Heart left ventricle (tissue), 16 donors: ENCODE measurements at places on chromosomes 4 and X.

DNA sequence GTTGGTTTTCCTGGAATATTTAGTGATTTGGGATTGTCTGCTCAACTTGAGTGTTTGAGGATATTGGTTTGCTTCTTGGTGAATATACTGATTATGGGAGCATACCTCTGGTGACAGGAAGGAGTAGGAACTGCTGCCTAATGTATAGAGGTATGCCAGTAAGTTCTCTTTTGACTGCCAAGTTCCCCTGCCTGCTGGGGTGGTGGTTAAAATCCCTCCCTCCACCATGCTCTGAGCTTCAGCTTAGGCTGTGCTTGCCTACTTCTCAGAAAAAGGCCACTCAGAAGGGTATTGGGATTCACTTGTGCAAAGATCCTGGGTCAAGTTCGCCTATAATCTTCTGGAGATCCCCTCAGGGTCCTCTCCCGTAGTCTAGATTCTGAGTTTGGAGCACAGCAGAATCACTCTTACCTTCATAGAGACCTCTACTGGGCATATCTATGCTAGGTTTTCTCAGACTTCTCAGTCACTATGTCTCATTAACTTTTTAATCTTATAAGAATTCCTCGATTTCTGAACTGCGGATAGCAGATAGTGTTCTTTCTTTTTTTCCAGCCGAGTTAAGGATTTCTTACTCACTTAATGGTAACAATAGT, 44.7 kb upstream of the DCK start:
- no peaks in the 10 kb centered on the region for H3K36me3 ChIP-seq
- no peak overlapping the region for H3K4me3 ChIP-seq
- peaks cover 7% of the 10 kb centered on the region for H3K4me1 ChIP-seq
- no peak overlapping the region for H3K27ac ChIP-seq

- H3K4me1 ChIP-seq: no peaks in the 10 kb centered on the region
- no peak overlapping the region for H3K27ac ChIP-seq
- H3K4me3 ChIP-seq: no peak overlapping the region
- DNase-seq: no peak
- no peaks in the 10 kb centered on the region for H3K36me3 ChIP-seq
- no peaks in the 10 kb centered on the region for H3K27me3 ChIP-seq
Measured at GRCh38 chr4:121648516-121648915, 48.3 kb downstream of the ANXA5 start.

- H3K4me1 ChIP-seq: no peaks in the 10 kb centered on the region
- H3K27me3 ChIP-seq: no peaks in the 10 kb centered on the region
- no peak for DNase-seq
- no peak overlapping the region for H3K4me3 ChIP-seq
- no peaks in the 10 kb centered on the region for H3K36me3 ChIP-seq
- no peak overlapping the region for H3K27ac ChIP-seq
Measured at GRCh38 chr4:138078253-138078652, 163.9 kb downstream of the SLC7A11 start.

DNA sequence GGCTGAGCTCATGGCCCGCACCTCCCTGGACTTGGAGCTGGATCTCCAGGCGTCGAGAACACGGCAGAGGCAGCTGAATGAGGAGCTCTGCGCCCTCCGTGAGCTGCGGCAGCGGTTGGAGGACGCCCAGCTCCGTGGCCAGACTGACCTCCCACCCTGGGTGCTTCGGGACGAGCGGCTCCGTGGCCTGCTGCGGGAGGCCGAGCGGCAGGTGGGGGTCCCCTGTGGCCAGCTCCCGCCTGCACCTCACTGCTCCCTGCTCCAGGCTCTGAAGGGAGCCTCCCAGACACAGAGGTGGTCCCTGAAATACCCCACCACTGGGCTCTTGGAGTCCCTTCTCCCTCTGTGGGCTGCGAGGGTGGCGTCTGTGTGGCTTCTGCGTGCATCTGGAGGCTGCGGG, 18.0 kb upstream of the CLCN4 start:
- no peaks in the 10 kb centered on the region for H3K36me3 ChIP-seq
- no peaks in the 10 kb centered on the region for H3K27me3 ChIP-seq
- H3K27ac ChIP-seq: no peak overlapping the region

DNA sequence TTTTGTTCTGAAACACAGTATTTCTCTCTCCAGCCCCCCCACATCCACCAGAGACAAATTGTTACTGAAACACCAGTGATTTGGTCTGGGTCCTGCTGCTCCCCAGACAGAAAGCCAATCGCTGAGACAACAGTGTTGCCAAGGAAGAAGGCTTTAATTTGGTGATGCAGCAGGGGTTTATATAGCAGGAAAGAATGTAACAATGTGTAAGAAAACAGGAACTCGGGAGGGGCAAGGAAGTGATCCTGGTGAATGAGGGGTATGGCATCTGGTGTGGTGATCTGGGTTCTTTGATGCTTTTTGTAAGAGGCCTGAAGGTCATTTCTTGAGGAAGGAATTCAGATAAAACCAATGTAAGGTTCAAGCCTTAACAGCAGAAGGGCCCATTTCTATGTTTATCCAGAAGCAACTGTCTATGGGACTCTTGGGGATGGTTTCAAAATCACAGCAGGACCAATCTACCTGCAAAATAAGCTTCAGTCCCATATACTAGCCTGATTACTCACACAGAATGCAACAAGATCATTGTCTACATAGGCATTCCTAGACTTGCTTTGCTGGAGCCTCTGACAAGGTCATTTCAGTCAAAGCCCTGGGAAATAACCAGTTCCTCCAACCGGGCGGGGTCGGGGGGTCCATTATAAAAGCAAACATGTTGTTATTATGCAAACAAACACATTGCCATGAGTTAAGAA, 445.2 kb upstream of the ZFP42 start:
- no peaks in the 10 kb centered on the region for H3K27me3 ChIP-seq
- DNase-seq: no peak
- no peaks in the 10 kb centered on the region for H3K4me1 ChIP-seq
- no peak overlapping the region for H3K4me3 ChIP-seq
- no peaks in the 10 kb centered on the region for H3K36me3 ChIP-seq

- no peaks in the 10 kb centered on the region for H3K27me3 ChIP-seq
- H3K27ac ChIP-seq: no peak overlapping the region
- H3K36me3 ChIP-seq: no peaks in the 10 kb centered on the region
- H3K4me3 ChIP-seq: no peak overlapping the region
Measured at GRCh38 chrX:153820601-153821000, 9.7 kb downstream of the PDZD4 start.
